ENCODE measurements at places on chromosomes 5 and 9. TPM values are rescaled to one million over a fixed set of nuclear protein-coding genes. Genes with fewer than 3 reads are reported as not detected.

DNA sequence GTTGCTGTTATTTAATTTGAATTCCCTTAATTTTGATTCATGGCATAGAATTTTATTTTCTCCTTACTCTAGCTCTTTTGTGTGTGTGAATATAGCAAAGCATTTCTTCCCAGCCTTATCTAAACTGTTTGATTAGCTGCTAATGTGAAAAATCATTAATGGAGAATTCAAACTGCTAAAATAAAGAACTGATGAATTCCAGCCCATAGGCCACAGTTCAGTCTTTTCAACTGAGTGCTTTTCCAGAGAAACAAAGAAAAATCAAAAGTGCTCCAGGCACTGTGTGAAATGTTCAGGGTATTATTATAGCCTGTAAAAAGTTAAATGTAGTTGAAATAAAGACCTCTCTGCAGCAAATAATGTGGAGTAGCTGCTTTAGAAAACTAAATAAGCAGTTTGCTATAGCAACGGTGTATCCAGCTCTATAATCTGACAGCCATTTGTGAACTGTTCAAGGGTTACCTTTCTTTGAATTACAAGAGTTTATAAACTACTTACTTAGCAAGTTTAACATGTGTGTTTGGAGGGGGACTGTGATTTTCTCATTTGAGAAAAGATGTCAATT lies 123.8 kb downstream of the GIN1 start:
- DNase-seq: no peak

- DNase-seq: peak; percentile 21
Measured at GRCh38 chr9:129289131-129289731, 111.2 kb upstream of the IER5L start.

DNA sequence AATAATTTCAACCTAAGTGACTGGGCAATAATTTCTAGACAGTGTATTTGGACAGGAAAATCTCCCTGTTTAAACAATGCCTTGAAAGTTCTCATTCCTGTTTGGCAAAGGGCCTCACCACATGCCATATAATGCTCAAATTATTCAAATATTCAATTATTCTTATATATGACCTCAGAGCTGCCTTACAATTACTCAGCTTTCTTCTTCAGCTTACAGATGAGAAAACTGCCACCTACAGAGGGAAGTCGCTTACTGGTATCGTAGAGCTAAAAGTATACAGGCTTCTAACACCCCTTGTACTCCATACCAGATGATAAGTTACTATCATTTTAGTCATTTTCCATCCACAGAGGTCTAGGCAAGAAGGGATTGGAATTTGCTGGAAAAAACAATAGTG lies 830.3 kb downstream of the BRINP1 start:
- no peak for DNase-seq

DNA sequence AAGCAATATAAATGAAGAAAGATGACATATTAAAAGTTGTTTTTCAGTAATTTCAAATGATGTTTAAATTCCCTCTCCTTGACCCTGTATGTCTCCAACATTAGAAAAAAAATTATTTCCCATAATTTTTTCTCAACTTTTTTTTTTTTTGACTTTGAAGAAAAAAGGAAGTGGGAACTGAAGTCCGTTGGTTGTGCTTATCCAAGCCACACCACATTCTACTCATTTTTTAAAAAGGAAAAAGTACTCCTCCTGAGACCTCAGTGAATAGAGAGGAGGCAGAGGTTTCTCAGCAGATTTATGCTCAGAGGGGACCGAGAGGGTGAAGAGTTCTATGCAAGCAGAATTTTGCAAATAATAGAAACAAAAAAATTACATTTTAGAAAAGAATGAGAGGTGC lies 123.3 kb downstream of the PCSK5 start:
- no peak for DNase-seq

DNA sequence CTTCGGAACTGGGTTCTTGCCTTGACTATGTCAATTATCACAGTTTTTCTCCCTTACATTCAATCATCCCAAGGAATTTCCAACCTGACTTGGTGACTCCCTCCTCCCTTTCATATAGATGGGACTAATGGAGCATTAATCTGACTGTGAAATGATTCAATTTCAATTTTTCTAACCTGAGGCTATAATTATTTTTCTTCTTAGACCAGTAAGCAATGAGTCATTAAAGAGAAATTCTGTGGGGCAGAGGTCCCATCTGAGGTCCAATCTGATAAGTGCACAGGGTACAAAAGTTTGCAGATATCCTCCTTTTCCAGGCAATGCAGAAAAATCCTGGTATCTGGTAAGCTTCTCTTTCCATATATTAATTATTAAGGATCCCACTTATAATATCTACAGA lies 18.9 kb downstream of the PDE4D start:
- DNase-seq: no peak

GRCh38 chr9:71485326-71485725 lies 283.0 kb downstream of the CEMIP2 start:
- no peak for DNase-seq

- no peak for DNase-seq
Measured at GRCh38 chr5:171835066-171835465, 49.4 kb downstream of the SMIM23 start.

DNA sequence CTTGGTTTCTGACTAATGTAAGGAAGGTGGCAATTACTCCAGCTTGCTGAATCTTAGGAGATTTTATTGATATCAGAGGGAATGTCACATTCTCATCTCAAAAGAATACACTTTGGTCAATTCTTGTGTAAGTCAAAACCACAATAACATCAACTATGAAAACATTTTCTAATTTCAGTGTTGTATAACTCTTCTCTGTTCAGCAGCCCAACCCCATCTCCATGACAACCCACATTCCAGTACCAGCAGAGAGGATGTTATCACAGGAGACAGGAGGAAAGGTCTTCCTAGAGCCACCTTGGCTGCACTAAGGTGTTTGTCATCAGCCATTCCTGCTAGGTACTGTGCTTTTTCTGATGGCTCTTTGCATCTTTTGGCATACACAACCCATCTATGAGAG lies 529.1 kb upstream of the BRINP1 start:
- no peak for DNase-seq

- DNase-seq: no peak
Measured at GRCh38 chr9:131050831-131051230, 41.9 kb downstream of the LAMC3 start.

GRCh38 chr5:153970496-153970895 lies 68.2 kb downstream of the FAM114A2 start:
- DNase-seq: no peak

DNA sequence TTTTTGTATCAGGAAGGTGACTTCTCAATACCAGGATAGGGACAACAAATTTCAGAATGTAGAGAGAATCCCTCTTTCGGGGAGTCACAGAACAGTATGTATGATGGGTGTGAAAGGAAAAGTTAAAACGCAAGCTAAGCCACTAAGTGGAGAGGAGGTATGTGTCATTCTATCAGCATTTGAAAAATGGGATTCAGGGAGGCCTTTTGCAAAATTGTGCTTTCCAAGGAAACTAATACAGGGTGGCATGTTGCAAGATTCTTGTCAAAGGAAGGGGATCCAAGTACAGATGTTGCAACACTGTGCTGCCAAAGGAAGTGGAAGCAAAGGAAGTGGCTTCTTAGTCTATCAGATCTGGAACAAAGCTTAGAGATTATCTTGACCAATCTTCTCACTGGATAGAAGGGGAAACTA lies 12.6 kb upstream of the TNIP1 start:
- no peak for DNase-seq

- DNase-seq: no peak
Measured at GRCh38 chr5:63029891-63030290, 451.3 kb downstream of the LRRC70 start.

DNA sequence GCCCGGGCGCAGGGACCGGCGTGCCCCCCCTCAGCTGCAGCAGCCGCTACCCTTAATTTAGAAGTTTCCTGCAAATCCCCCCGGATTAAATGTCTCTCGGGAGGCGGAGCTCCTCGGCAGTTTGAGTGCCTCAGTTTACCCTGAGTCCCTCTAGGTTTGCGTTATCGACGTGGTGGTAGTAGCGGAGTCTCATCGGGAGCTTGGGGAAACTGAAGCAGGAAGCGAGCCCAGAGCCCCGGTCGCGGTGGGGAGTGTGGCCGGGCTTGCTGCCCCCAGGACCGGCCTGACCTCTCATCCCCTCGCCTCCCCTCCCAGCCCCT lies 529 bp upstream of the TPM2 start:
- DNase-seq: no peak

GRCh38 chr9:92745331-92745730 lies 19.3 kb downstream of the BICD2 start:
- DNase-seq: no peak

- peak; percentile 57 for DNase-seq
Measured at GRCh38 chr9:20623021-20623747, 885 bp upstream of the MLLT3 start.

DNA sequence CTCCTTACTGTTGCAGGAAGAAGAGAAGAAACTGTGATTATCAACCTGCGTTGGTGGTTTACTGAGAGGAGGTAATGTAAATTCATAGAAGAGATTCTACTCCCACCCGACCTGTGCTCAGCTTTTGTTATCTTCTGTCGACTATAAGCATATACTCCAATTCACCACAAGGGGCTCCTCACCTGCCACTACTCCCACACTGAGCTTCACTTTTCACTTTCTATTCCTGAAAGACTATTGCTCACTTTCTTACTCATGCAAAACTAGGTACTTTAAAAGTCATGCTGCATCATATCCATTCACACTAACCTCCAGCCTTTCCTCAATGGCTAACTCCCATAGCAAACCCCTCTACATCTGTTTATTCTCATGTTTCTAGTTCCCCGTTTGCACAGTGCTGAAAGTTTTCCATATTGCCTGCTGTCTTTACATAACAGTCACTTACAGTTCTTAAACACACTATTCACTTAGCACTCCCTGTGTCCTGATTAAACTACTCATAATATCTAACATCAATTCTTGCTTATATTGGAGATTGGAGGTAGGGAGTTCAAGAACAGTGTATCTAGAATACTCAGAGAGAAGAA lies 1062.6 kb downstream of the NR2F1-AS1 start:
- DNase-seq: no peak

DNA sequence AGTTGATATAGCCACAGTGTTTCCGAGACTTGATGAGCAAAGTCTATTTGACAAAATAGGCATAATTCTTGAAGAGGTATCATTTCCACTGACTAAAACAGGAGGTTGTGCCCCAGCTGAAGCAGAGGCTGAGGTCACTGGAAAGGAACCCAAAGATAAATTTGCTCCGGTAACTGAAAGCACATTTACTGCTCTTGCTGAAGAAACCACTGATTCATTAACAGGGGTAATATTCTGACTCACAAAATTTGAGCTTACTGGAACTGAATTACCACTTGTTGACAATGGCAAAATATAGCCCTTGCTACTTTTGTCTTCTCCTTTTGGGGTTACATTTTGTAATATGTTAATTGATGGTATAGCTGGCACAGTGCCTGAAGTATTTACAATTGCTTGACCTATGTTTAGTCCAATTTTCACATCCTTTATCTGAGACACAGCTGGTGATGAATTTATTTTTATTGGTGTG lies 30.2 kb downstream of the MLANA start:
- DNase-seq: no peak

DNA sequence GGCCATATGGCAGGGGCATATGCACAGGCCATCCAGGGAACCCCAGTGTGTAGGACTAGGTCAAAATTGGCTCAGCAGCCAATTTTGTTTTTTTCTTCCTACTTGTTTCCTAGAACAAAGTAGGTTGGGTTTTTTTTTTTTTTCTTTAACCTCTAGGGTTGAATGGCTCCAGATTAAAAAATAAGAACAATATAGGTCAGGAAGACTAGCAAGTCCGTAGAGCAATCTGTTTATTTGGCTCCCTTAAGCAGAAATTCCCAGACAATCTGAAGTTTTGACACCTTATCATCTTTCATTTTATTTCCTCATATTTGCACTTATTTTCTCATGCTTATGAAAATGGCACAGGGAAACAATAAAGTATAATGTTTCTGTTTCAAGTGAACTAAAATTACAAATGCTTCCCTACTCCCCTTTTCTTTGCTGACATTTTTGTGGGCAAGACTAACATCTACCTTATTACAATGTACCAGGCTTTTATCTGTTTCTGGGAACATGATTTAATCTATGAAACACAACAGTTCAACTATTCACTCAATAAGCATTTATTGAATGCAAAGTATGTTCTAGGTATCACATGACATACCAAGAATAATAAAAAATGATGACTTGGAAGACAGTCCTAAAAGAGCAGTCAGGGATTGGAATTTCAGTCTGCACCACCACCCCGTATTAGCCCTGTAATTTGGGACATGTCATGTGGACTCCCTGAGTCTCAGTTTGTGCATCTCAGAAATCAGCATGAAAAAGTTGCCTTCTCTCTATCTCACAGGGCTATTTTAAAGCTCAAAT lies 30.5 kb downstream of the TLR4 start:
- no peak for DNase-seq

GRCh38 chr9:126211441-126212074 lies 115.1 kb upstream of the MVB12B start:
- no peak for DNase-seq

DNA sequence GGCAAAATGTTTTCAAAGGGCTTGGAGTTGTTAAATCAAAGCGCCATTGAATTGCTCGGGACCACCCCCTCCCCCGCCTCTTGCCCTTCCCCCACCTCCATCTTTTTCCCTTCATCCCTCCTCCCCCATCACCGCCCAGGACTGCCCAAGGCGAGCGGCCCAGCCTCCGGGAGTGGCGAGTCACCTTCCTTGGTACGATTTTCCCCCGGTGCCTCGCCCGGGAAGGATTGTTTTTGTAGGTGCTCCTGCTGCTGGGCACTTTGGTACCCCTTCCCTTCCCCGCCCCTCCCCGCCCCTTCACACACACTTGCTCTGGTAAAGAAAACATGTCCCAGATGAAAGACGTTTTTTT lies 61.2 kb downstream of the TMEM174 start:
- no peak for DNase-seq

- DNase-seq: no peak
Measured at GRCh38 chr5:44603496-44604272, 205.1 kb upstream of the MRPS30 start.

DNA sequence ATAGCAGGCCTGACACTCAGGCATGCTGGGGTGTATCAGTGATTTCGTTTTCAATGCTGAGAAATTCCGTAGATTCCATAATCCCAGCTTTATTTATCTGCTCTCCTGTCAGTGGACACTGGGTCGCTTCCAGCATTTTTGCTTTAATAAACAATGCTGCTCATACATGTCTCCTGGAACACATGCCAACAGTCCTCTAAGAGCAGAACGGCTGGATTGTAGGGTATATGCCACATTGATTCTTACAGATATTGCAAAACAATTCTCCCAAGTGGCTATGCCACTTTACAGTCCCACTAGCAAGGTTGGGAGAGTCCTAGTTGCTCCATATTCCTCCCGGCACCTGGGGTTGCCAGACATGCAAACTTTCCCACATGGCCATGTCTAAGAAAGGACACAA lies 81.9 kb downstream of the RAPGEF1 start:
- no peak for DNase-seq

TPPP gene
- 2.3 TPM for total RNA-seq

LTC4S gene
- total RNA-seq: 7.5 TPM

KIAA1958 gene
- 14.8 TPM for total RNA-seq

PTGR1 gene
- 22.7 TPM for total RNA-seq

INSYN2B gene
- total RNA-seq: 1.3 TPM

GPR150 gene
- 0.10 TPM for total RNA-seq

DDX4 gene
- total RNA-seq: not detected

MAMDC4 gene
- 2.2 TPM for total RNA-seq

LCNL1 gene
- 1.6 TPM for total RNA-seq

SOHLH1 gene
- not detected for total RNA-seq

FAM153A gene
- 5.7 TPM for total RNA-seq

PCDH12 gene
- total RNA-seq: 2.8 TPM
